ENCODE measurements at places on chromosomes 4 and X. TPM values are rescaled to one million over a fixed set of nuclear protein-coding genes. Genes with fewer than 3 reads are reported as not detected.

GRCh38 chr4:1338752-1339414, 8.1 kb upstream of the UVSSA start:
- no peaks in the 10 kb centered on the region for H3K27me3 ChIP-seq
- DNase-seq, result no peak
- no peak overlapping the region for H3K27ac ChIP-seq
- H3K36me3 ChIP-seq, result peaks cover 5% of the 10 kb centered on the region
- H3K4me1 ChIP-seq, result no peaks in the 10 kb centered on the region
- H3K4me3 ChIP-seq, result no peak overlapping the region

- no peaks in the 10 kb centered on the region for H3K27me3 ChIP-seq
- H3K4me3 ChIP-seq, result no peak overlapping the region
- H3K27ac ChIP-seq, result peak overlapping the region; percentile 48
These were observed 14.7 kb downstream of the WDR1 start for GRCh38 chr4:10101671-10102473.

DNA sequence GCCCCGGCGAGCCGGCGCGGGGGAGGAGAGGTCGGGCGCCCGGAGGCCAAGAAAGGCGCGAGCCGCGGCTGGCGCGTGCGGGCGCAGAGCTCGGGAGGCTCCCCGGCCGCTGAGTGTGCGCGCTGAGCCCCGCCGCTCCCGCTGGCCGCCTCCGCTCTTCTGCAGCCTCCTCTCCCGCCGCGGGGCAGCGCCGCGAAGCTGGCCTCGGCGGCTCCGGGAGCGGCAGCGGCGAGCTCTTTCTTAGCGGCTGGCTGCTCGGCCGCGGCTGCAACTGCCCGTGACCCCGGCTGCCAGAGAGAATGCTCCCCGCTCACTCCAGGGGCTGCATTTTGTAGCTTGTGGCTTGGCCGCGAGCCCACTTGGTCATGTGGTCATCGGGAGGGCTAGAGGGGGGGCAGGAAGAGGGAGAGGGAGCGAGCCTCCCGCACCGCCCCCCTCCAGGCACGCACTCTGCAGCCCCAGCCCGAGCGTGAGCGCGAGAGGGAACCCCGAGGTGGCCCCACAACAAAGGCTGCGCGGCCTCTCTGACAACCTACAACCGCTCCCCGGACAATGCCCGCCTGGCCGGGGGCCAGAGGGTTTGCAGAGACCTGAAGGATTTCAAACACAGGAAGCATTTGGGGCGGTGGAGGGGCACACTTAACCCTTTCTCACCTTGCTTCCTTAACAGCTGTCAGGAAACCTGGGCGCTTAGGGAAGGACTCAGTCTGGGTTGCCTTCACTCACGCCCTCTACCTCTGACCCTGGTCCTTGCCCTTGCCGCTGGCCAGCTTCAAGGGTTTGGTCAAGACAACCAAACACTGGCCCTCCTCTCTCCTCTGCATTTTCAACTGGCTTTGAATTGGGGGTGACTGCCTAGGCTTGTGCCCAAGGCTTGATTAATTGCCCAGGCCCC, at the start of gene APLN:
TSS of gene APLN (minus strand) at position 305 of the 895 bp plus-strand sequence. CDS start 326 bp downstream, outside the sequence.
- H3K4me3 ChIP-seq, result peak within 1 kb of the TSS; percentile 68
- H3K4me1 ChIP-seq, result no peaks in the 10 kb centered on the region
- H3K27me3 ChIP-seq, result no peaks in the 10 kb centered on the region
- H3K36me3 ChIP-seq, result no peaks in the 10 kb centered on the region
- H3K27ac ChIP-seq, result no peak within 1 kb of the TSS

The AKAP4 gene
- not detected for total RNA-seq

DNA sequence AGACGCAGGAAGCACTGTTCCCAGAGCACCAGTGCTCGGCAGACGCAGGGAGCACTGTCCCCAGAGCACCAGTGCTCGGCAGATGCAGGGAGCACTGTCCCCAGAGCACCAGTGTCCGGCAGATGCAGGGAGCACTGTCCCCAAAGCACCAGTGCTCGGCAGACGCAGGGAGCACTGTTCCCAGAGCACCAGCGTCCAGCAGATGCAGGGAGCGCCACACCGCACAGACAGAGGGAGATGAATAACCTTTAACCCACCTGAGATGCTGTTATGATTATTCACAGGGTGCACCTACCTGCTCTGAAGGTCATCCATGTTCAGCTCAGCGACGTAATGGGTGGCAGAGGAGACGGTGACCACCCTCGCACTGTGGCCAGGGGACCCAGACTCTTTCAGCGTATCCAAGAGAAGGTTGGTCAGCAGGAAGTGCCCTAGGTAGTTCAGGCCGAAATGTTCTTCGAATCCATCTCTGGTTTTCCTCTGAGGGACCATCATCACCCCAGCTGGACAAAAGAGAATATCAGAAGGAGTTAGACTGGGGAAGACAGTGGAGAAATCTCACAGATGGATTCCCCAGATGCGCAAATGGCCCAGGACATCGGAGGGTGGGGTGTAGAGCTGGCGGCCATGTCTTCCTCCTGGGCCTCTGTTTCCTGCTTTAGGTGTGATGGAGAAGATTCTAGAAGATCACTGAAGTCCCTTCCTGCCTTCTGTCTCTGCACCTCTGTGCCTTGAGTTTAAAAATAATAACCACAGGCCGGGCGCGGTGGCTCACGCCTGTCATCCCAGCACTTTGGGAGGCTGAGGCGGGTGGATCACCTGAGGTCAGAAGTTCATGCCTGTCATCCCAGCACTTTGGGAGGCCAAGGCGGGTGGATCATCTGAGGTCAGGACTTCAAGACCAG, 234.1 kb downstream of the DHRSX start:
- H3K4me1 ChIP-seq, result no peaks in the 10 kb centered on the region
- H3K27ac ChIP-seq, result no peak overlapping the region
- H3K4me3 ChIP-seq, result no peak overlapping the region

GRCh38 chrX:22063284-22063683, 31.2 kb downstream of the PHEX start:
- H3K4me3 ChIP-seq, result no peak overlapping the region
- H3K27me3 ChIP-seq, result no peaks in the 10 kb centered on the region
- no peaks in the 10 kb centered on the region for H3K4me1 ChIP-seq
- no peak overlapping the region for H3K27ac ChIP-seq

The MAGEE2 gene
- not detected for total RNA-seq

The GNRHR gene
- total RNA-seq, result not detected

DNA sequence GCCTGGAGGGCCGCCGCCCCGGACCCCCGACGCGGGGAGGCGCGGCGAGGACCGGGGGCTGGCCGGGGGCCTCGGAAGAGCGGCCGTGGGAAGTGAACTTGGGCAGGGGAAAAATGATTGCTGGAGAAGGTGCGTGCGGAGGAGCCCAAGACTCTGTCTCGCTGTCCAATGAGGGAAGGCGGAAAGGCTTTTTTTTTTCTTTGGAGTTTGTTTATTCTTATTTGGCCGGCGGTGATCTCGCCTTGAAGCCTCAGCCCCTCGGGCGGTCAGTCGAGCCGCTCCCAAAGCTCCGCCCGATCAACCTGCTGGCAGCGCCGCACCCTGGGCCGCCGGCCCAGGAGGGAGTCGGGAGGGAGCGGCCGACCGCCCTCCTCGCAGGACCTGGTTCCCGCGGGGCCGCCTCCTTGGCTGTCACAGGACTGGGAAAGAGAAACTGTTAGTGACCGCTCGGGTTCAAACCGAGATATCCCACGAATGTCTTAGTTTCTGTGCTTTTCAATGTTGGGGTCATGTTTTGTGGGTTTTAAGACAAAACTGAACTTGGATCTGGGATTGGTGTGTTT, 2.5 kb downstream of the CPEB2 start:
- peak overlapping the region; percentile 99 for H3K27ac ChIP-seq
- peak; percentile 78 for DNase-seq
- peak overlapping the region; percentile 95 for H3K4me3 ChIP-seq
- no peaks in the 10 kb centered on the region for H3K36me3 ChIP-seq
- H3K4me1 ChIP-seq, result peaks cover 10% of the 10 kb centered on the region

- no peaks in the 10 kb centered on the region for H3K36me3 ChIP-seq
- DNase-seq, result no peak
- no peak overlapping the region for H3K4me3 ChIP-seq
These were observed 195.4 kb upstream of the MAMLD1 start for GRCh38 chrX:150167482-150168324.

The GAGE12E gene
- total RNA-seq, result not detected

DNA sequence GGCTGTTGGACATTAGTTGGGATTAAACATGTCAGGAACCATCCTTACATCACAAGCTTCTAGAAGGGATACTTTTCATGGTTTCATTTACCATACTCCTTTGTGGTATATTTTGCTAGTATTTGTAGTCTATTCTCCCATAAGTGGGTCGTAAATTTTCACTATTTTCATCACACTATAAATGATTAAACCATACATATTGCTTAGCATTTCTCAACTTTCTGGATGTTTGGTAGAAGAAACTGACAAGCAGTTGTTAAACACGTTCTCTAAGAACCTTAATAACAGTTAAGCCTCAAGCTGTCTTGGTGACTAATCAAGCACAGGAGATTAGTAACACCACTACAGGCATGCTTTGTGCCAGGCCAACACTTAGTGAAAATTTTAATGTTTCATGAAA, 375.5 kb downstream of the NAF1 start:
- H3K4me1 ChIP-seq, result no peaks in the 10 kb centered on the region
- DNase-seq, result no peak
- no peak overlapping the region for H3K4me3 ChIP-seq
- no peaks in the 10 kb centered on the region for H3K27me3 ChIP-seq
- H3K36me3 ChIP-seq, result no peaks in the 10 kb centered on the region

DNA sequence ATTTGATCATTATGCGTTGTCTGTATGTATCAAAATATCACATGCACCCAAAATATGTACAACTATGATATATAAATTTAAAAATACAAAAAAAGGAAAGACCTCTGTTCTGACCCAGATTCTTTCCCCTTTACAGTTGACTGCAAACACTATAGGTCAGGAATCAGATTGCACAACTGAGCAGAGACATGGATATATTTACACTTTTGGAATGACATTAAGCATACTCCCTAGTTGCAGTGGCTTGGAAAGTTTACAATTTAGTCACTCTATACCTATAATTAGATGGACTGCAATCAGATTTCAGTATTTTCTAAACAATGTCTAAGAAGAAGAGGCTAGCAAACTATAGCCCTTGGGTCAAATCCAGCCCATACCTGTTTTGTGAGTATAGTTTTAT, 98.5 kb upstream of the INPP4B start:
- no peaks in the 10 kb centered on the region for H3K36me3 ChIP-seq
- DNase-seq, result no peak
- H3K4me1 ChIP-seq, result no peaks in the 10 kb centered on the region
- no peak overlapping the region for H3K27ac ChIP-seq

The APELA gene
- total RNA-seq, result 2.0 TPM

GRCh38 chr4:185210102-185210981, 944 bp downstream of the SNX25 start:
- H3K36me3 ChIP-seq, result no peaks in the 10 kb centered on the region
- no peaks in the 10 kb centered on the region for H3K27me3 ChIP-seq
- no peaks in the 10 kb centered on the region for H3K4me1 ChIP-seq
- DNase-seq, result no peak
- peak overlapping the region; percentile 78 for H3K4me3 ChIP-seq

- H3K36me3 ChIP-seq, result no peaks in the 10 kb centered on the region
- no peak overlapping the region for H3K27ac ChIP-seq
- DNase-seq, result no peak
These were observed 225.4 kb downstream of the ARHGAP24 start for GRCh38 chr4:85700362-85700761.

The FGA gene
- not detected for total RNA-seq

DNA sequence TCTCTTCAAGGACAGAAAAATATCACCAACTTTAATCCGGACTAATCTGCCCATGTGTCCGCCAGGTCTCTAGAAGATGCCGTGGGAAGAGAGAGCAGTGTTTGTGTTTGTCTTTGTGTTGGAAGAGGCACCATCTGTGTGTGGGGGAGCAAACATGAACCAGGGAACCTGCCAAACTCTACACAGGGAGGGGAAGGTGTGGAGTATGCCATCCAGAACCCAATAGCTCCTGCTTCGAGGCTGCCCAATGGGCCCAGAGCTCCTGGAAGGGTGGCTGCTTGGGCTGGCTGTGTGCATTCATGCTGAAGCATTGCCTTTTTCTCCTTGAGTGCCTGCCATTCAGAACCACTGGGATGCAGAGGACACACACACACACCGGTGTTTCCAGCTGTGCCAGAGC, 536.2 kb downstream of the MID1IP1 start:
- no peak for DNase-seq
- H3K27me3 ChIP-seq, result no peaks in the 10 kb centered on the region
- H3K36me3 ChIP-seq, result no peaks in the 10 kb centered on the region
- H3K27ac ChIP-seq, result peak overlapping the region; percentile 38

DNA sequence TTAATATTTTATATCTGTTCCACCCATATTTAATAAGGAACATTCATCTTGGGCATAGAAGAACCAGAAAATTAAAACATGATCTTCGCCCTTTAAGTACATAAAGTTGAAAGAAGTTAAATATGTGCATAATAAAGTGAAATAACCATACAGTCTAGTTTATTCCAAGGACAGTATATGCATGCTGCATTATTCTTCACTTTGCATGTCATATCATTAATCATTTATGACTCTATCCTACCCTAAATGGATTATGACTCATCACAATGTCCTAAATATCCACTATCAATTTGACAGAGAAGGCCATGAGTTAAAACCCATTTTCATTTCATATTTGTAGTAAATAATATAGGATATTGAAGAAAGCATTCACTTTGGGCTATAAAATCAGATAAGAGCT, 576.5 kb upstream of the GNPDA2 start:
- no peaks in the 10 kb centered on the region for H3K36me3 ChIP-seq
- no peak for DNase-seq
- H3K4me1 ChIP-seq, result no peaks in the 10 kb centered on the region
- H3K4me3 ChIP-seq, result no peak overlapping the region

DNA sequence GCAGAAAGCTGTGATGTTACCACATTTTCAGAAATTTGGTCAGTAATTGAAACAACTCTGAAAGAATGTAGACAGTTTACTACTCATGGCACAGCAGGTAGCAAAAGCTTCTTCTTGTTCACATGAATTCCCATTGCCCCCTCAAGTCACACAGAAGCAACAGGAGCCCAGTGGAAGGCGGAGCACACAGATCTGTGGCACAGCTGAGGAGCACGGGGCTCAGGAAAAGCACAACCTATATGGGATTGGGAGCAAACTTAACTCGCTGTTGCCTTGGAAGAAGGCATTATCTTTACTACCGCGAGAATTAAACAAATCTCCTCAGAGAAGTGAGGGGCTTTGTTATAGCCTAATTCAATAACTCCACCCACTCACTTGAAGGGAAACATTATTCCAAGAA, 358.5 kb downstream of the SPOCK3 start:
- H3K4me1 ChIP-seq, result no peaks in the 10 kb centered on the region
- no peak for DNase-seq
- H3K27ac ChIP-seq, result no peak overlapping the region
- no peaks in the 10 kb centered on the region for H3K36me3 ChIP-seq
- H3K4me3 ChIP-seq, result no peak overlapping the region

The BMP3 gene
- total RNA-seq, result 0.98 TPM

The FAM184B gene
- total RNA-seq, result 0.33 TPM
